ENCODE measurements at places on chromosomes 4 and X.

DNA sequence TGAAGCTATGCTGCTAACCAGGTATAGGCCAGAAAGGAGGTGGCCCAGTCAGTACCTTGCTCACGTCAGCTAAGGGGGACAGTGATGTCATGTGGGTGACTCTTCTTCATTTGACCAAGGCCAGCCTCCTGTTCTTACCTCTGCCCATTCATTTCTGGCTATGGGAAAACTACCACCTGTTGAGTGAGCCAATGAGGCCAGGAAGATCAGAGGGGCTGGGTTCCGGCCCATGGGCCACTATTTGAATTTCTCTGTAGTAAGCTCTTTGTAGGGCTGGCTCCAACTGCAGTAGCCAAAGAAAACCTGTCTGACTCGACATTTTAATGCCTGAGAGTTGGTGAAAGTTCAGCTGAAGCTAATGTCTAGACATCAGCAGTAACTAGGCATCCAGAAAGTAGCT is 102.6 kb downstream of the AKAP4 start:
- DNase-seq = no peak

- DNase-seq = no peak
Measured at GRCh38 chrX:110181459-110182137, 136.3 kb downstream of the AMMECR1 start.

DNA sequence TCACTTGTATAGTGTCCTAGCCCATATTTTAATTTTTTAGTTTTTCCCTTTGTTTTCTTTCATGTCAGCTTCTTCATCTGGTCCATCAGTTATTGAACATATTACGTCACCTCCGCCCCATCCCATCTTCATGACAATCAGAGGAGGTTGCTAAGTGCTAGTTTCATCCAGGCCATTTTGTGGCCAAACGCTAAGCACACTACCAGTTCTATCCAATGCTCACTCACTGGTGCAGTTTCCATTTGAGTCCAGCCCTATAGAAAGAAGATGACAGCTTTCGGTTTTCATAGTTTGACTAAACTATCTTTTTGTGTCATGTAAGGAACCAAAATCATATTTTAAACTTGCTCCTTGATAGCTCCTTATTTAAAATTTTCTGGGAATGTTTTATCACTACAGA is 304.2 kb downstream of the TENM3 start:
- DNase-seq = no peak

DNA sequence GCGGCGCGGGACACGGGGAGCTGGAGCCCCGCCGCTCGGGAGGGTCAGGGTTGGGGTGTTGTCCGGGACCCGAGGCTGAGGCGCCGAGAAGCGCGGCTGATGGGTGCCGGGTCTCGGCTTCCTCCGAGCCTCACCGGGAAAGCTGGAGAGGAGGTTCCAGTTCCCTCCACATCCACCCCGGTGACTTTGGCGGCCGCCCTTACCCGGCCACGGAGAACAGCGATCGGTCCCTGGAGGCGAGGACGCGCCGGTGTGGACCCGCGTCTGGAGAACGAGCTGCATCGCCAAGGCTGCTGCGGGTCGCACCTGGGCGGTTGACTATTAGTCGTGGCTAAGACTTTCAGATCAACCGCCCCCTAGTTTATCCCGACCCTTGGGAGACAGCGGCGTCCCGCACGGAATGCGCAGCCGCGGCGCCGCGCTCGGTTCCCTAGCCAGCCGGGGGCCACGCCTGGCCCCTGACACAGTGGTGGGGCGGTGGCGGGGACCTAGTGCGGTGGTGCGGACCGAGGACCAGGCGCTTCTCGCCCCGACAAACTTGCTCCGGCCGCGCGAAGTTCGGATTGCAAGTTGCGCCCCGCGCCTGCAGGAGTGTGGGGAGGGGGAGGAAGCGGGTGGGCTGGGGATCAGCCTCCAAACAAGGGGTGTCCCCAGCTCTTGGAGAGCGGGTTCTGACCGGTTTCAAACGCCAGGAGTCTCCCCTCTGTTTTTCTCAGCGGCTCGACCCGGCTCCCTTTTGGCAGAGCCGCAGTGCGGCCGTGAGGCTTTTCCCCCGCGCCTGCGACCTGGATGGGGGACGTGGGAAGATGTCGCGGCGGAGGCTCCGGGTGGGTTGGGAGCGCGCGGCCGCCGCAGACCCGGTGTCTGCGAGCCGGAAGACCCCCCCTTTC is 568 bp downstream of the FHDC1 start:
- DNase-seq = no peak

GRCh38 chrX:100584611-100585010 is at the start of gene TNMD:
Gene TNMD, plus strand, starts transcription at chrX:100584936. Its CDS starts 83 bp downstream, at chrX:100585019.
- no peak for DNase-seq

- DNase-seq = no peak
Measured at GRCh38 chrX:70437921-70438665, 6.5 kb upstream of the DLG3 start.

DNA sequence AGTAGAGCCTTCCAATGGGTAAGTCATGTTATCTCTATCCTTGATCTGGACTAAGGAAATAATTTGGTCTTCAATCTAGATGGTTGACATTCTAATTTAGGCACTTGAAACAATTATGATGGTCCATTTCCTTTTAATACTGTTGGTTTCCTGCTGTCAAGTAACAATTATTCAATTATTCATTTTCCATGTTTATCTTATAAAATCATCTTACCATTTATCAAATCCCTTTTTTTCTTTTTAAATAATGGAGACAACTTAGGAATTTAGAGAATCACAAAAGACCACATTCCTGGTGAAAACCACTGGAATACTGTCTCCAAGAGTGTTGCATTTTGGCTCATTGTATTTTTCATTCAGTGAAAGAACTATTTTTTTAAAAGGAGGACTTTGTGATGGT is 148.7 kb upstream of the CTSO start:
- DNase-seq = no peak

DNA sequence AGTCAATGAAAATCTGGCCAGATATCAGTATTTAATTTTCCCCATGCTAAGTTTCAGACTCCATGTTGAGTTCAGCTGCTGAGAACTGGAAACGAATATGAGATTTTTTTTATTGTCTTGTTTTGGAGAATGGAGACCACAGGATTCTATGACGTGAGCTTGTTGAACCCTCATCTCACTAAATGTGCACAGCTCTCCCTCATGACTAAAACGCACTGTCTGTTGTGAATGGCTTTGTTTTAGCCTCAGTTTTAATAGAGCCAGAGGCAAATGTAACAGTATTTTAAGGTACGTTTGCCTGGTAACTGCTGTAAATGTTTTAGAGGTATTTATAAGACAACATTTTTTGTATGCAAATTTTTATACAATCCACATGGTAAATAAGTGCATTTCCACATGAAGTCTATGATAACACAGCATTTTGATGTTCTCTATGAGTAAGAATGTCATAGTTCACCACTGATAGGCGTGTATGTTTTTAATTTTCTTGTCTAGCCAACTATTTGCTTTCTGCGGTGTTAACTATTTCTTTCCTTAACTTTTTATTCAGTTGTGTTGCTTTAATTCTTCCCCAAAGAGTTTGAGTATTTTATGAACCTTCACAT is 1159.3 kb upstream of the TENM3 start:
- DNase-seq = no peak

All from NCI-H2107 (cell line).